ENCODE measurements at places on chromosomes 5 and 9.

DNA sequence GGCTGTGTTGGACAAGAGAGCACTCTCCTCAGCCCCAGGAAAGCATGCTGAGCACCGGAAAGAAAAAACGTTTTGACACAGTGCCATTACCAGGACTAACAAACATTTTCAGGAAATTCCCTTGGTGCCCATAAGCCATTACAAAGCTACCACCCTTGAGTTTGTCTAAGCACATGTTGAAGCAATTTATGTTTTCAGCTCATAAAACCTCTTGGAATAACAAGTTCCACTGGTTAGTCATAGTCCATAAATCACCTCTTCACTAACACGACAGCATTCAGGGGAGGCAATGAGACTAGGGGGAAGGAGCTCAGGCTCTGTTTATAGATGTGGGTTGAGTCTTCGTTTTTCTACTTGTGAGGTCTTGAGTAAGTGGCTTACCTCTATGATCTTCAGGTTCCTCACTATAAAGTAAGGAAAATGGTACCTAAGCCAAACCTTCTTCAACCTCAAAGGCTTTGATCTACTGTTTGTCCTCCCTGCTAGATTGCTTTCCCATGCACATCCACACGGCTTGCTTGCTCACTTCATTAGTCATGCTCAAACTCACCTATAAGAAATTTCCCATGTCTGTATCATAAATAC lies 65.4 kb downstream of the DRD1 start:
- no peak for DNase-seq

- DNase-seq, result no peak
Measured at GRCh38 chr9:137077010-137077747, at the start of gene UAP1L1. TSS of gene UAP1L1 (plus strand) at chr9:137077517. CDS start at chr9:137077533, 16 bp downstream.

DNA sequence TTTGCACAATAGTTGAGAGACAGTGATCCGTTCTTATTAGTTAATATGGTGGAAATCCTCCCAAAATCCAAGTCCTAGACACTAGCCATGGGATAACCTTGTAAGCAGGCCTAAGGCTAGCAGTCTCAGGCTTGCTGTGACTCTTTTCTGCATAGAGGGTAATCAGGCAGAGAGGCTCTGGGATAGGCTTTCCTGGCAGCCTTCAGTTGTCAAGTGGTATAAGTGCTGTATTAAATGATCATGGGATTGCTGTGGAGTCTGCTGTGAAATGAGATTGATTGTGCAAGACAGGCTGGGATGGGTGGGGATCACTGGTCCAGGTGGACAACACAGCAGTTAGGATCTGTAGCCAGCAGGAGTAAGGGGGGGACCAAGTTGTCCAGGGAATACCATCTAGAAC lies 416.4 kb downstream of the TLE4 start:
- DNase-seq, result no peak

GRCh38 chr9:6109571-6109970 lies 94.1 kb upstream of the RANBP6 start:
- no peak for DNase-seq

DNA sequence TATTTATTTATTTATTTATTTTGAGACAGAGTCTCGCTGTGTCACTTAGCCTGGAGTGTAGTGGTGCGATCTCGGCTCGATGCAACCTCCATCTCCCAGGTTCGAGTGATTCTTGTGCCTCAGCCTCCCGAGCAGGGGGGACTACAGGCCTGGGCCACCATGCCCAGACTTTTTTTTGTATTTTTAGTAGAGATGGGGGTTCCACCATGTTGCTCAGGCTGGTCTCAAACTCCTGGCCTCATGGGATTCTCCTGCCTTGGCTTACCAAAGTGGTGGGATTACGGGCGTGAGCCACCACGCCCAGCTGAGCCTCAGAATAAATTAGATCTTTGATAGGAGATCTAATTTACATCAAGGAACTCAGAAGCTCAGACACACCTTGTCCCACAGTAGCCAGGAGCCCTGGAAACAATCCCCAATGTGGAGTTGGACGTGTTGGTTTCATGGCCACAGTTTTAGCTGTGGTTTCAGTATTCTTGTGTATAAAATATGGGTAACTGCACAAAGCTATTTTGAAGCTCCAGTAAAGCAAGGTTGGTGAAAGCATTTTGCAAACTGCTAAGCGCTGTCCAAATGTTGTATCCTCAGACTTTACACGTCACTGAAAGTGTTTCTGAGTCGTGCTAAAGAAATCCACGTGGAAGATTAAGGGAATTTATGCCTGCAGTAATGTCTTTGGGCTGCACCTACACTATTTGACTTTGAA lies 3.0 kb upstream of the HNRNPAB start:
- DNase-seq, result no peak

DNA sequence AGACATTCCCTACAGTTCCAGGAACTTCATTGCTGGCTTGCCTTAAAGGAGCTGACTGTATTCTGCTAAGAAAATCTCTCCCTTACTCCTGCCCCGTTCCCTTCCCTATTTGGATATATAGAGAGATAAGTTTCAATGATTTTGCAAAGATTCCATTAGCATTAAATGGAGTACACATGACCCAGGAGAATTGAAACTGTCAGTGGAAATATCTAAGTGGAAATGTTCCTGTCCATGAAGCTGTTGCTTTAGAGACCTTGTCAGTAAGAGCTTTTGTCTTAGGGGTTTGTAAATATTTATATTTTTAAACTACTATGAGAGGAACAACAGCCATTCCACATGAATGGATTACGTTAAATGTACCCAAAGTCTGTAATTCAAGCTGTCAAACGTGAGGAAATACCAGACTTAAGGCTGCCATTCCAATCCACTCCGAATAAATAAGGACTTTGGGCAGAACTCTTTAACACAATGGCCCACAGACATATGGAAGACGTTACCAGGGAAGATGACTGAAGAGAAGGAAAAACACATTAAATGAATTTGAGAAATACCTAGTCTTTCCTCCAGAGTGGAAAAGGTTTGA lies 387.1 kb upstream of the PAPPA start:
- no peak for DNase-seq

DNA sequence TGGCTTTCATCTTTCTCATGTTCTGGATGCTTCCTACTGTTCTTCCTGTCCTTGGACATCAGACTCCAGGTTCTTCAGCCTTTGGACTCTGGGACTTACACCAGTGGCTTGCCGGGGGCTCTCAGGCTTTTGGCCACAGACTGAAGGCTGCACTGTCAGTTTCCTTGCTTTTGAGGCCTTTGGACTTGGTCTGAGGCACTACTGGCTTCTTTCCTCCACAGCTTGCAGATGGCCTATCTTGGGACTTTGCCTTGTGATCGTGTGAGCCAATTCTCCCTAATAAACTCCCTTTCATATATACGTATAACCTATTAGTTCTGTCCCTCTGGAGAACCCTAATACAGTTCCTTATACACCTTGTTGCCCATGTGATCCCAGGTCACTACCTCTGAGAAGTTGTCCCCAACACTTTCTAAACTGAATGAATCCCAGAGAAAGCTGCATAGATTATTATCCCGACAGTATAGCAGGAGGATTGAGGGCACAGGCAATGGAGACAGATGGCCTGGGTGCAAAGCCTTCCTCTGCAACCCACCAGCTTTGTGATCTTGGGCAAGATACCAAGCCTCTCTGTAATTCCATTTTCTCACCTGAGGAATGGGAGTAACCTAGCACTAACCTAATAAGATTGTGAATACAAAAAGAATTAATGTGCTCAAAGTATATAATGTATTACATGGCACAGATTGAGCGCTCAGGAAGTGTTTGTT lies 449.6 kb upstream of the BRINP1 start:
- DNase-seq, result no peak

GRCh38 chr5:125160787-125161502 lies 414.5 kb upstream of the ZNF608 start:
- DNase-seq, result no peak

- no peak for DNase-seq
Measured at GRCh38 chr9:125634040-125634717, 72.8 kb downstream of the MAPKAP1 start.

GRCh38 chr5:69230181-69230580 lies 4.5 kb upstream of the CDK7 start:
- no peak for DNase-seq

- no peak for DNase-seq
Measured at GRCh38 chr9:134885001-134885678, 4.5 kb downstream of the FCN2 start.

DNA sequence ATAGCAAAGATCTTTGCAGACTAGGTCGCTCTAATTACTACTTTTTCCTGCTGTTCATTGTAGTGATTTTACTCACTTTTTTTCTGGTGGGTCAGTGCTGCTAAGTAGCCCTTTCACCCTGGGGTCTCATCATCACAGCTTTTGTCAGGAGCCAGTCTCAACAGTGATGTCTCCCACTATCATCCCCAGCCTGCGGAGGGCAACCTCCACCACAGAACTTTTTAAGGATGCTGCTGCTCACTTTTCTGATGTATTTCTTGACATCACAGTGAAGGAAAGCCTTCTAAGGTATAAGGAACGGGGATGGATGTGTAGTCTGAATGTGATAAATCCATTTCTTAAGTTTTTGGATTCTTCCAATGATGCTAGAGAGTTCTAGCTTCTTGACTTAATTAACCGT lies 242.5 kb upstream of the RIOK2 start:
- no peak for DNase-seq

- no peak for DNase-seq
Measured at GRCh38 chr9:135907006-135907430, 328 bp downstream of the CAMSAP1 start.

GRCh38 chr5:154461531-154461930 lies 15.7 kb downstream of the SAP30L start:
- DNase-seq, result no peak

GRCh38 chr9:3343671-3344070 lies 182.1 kb downstream of the RFX3 start:
- DNase-seq, result no peak

- DNase-seq, result no peak
Measured at GRCh38 chr5:149724130-149724840, 5.8 kb upstream of the PPARGC1B start.

DNA sequence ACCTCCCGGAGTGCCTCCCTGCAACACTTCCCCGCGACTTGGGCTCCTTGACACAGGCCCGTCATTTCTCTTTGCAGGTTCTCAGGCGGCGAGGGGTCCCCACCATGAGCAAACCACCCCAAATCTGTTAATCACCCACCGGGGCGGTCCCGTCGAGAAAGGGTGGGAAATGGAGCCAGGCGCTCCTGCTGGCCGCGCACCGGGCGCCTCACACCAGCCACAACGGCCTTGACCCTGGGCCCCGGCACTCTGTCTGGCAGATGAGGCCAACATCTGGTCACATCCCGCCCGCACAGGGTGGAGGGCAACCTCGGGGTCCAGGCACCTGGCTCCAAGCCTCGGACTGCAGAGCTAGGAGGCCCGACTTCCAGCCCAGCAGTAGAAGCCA lies 776 bp upstream of the TERT start:
- no peak for DNase-seq

DNA sequence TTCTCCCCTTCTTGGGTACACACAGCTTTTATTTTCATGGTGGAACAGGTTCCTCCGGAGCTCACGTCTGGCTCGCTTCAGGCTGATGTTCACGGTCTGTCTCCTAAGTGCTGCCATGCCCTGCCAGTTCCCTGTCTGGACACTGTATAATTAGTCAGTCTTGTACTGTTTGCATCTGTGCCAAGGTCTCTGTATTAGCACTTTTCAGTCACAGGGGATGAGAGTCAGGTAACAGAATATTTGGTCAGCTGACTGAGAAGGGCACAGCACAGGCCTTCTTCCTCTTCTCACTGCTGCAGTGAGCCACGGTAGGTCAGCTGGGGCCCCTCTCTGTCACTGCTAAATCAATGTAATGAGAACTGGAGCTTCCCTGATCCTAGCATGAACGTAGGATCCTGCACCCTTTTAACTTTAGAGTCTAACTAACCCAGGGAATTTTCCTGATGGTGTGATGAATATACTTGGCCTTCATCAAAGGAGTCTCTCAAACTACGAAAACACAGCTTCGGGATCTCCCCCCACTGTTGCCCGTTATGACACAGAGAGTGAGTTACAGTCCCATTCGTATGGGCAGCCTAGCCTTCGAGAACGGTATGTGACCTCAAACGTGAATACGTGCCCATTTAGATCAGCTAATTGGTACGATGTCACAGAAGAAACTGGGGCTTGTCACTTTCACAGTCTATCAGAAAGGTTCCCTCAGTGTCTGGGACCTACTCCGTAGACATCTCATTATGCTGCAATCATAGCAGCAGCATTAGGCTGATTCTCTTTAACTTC lies 354.1 kb upstream of the RFX3 start:
- DNase-seq, result no peak

GRCh38 chr5:115452536-115453235 lies 91.9 kb downstream of the FEM1C start:
- no peak for DNase-seq

- DNase-seq, result no peak
Measured at GRCh38 chr5:122420091-122420490, 108.1 kb downstream of the SNCAIP start.

GRCh38 chr9:82805027-82805426 lies 257.9 kb downstream of the RASEF start:
- no peak for DNase-seq

DNA sequence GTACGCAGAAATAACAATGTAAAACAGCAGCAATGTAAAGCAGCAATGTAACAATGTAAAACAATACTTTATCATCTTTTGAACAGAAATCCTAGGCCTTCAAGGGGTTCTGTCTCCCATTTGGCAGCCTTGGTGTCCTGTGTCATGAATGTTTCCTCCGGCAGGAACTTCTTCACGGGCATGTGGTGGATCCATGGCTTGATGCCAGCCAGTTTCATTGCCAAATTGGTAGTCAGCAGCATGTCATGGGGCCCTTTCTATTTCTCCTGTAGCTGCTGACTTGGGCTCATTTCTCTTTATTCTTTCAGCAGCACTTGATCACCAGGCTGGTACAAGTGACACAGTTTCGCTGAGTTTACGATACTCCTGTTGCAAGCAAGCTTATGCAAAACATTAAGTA lies 275.3 kb downstream of the HTR1A start:
- DNase-seq, result no peak

- DNase-seq, result no peak
Measured at GRCh38 chr9:128733256-128733655, 9.3 kb upstream of the ZDHHC12 start.

GRCh38 chr5:474840-475661 lies 32.1 kb downstream of the EXOC3 start:
- no peak for DNase-seq

GRCh38 chr9:105702207-105702606 lies 7.9 kb downstream of the TMEM38B start:
- DNase-seq, result no peak

GRCh38 chr5:143231973-143232812 lies 171.3 kb downstream of the NR3C1 start:
- DNase-seq, result no peak

- peak; percentile 46 for DNase-seq
Measured at GRCh38 chr5:35854248-35854647, 2.4 kb upstream of the IL7R start.

DNA sequence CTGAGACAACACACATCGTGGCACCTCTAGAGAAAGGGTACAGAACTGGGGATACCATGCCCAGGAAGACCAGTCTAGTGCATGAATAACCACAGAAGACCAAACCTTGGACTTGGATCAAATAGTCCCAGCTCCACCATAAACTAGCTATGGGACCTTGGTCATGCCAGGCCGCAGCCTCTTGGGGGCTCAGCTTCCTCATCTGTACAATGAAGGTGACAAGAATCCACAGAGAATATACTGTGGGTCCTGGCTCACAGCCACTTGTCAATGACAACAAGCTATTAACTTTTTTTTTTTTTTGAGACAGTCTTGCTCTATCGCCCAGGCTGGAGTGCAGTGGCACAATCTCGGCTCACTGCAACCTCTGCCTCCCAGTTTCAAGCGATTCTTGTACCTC lies 3.9 kb downstream of the KYAT1 start:
- DNase-seq, result no peak
